ENCODE measurements at places on chromosomes 2 and 18.

- no peak for DNase-seq
Measured at GRCh38 chr2:15744820-15745219, 153.2 kb downstream of the DDX1 start.

DNA sequence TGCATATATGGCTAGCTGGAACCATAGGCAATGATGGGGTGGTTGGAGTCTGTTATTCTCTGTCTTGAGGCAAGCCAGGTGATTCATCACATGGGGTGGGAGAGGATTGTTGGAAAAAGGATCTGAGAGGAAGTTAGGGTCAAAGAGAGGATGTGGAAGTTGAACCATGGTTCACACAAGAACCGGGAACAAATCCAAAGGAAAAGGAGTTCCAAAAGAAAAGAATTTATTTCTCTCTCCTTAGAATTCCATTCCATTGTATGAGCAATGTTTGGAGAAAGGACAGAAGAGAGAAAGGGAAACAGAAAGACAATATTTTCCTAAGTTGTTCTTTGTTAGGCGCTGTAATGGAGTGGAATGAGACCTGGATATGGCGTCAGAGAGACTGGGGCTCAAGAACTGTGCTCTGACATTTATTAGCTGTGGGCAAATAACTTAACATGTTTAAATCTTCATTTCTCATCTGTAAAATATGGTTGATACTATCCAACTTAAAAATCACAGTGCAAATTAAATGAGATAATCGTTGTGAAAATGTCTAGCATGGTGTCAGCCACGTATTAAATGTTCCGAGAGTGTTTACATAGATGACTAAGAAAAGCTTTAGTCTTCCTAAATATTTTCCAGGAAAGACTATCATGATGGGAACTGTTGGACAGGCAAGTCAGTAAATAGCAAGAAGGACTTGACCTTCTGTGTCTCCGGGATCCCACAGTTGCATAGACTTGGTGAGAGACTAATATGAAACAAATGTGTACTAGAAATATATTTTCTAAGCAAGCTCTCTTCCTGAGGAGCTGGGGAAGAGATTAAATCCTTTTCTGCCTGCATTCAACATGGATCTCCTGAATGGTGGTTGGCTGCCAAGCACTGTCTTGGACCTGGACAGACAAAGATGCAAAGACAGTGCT, 71.4 kb downstream of the TRIB2 start:
- no peak for DNase-seq

DNA sequence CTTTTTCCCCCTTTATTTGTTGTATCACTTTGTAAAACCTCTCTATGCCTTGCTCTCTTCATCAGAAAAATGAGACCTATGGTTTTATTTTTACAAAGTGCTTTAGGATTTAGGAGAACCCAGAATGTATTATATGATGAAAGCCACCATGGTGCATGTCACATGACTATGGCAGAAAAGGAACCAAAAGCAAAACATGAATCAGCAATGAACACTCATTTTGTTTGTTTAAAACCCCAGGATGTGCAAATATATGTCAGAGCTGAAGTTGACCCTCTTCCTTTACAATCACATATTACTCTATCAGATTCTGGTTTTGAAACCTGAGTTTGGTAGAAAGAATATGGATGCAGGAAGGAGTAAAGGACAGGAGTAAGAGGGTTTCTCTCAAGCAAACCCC, 70.0 kb downstream of the FIGN start:
- no peak for DNase-seq

GRCh38 chr2:133486771-133487191, 81.5 kb downstream of the NCKAP5 start:
- DNase-seq, result no peak

- DNase-seq, result no peak
Measured at GRCh38 chr2:110167326-110168000, 37.4 kb downstream of the NPHP1 start.

DNA sequence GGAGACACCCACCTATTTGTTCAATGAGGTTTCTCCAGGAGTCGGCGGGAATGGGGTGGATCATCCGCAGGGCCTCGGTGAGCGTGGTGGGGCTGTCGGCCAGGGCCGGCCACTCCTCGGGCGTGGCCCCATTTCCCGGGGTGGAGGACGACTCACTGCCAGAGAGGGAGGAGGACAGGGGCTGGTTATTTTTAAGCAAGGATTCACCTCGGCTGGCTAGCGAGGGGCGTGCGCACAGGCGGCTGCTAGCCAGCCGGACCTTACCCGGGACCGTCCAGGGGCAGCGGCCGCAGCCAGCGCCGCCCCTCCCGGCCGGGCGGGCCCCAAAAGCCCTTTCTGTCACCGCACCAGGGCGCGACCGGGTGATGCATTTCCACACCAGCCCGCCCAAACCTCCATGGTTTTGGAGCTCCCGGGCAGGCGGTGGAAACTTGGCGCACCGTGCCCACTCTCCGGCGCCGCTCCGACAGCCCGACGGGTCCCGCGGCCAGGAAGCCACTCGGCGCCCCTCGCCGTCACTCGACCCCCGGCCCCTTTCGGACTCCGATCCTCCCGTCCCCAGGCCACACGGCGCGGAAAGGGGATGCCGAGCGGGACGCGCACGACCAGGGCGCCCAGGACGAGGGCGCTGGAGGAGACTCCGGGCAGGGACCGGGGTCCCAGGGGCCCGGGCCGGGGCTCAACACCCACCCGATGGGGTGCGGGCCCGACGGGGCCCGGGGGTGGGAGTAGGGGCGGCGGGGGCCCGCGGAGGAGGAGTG, 57.1 kb downstream of the SNORC start:
- DNase-seq, result no peak

GRCh38 chr2:96916156-96916630, 46.3 kb upstream of the SEMA4C start:
- no peak for DNase-seq

- DNase-seq, result no peak
Measured at GRCh38 chr2:181697126-181697525, 16.8 kb upstream of the NEUROD1 start.

DNA sequence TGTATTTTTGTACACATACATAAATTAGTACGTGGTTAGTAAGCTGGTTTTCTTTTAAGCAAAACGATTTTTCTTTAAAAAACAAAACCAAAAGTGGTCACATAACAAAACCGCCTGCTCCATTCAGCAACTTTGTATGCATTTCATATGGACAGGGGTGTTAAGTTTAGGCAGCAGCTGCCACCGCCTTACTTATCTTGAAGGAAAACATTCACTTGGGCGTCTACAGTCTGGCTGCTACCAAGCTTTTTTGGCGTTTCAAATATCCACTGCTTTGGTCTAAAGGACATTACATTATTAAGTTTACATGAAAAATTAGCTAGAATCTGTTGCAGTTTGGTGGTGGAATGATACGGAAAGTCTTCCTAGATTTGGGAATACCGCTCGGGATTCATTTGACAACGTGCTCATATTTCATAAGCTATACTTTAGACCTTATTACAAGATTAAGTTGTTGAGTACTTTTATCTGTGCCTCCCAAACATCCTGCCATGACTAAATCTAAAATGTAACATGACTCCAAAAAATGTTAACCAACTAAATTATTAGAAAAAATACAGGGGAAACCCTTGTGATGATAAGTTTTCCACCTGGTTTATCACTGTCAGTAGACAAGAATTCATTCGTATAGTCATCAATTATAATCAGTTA, 214.8 kb downstream of the NEDD4L start:
- DNase-seq, result no peak

- no peak for DNase-seq
Measured at GRCh38 chr18:26003356-26003755, 87.1 kb downstream of the SS18 start.

GRCh38 chr2:176212276-176212675, 23.8 kb downstream of the HOXD1 start:
- DNase-seq, result no peak

- peak; percentile 54 for DNase-seq
Measured at GRCh38 chr2:230798769-230799399, 65.9 kb upstream of the ITM2C start.

- DNase-seq, result no peak
Measured at GRCh38 chr2:240643811-240644150, 18.5 kb downstream of the GPR35 start.

DNA sequence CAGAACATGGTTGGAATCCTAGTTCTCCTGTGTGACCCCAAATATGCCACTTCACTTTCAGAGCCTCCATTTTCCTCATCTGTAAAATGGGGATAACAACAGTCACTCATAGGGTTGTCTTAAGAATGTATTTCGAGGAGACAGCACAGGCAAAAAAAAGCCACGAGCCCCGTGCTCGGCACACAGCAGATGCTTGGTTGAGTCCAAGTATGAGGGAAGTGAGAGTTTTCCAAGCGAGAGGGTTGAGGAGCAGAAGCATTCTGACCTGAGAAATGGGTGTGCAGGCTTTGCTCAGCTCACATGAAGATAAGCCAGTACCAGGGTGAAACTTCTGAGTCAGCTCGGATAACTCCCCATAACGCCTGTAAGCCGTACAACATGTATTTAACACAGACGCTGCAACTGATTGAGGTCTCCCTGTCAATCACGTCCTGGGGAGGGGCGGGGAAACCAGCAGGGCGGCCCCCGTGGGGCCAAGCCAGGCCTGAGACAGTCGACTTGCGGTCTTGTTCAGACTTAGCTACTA, 23.0 kb upstream of the ODC1 start:
- DNase-seq, result no peak

GRCh38 chr2:109415581-109416013, 198.2 kb downstream of the SEPTIN10 start:
- DNase-seq, result no peak

GRCh38 chr2:239264838-239265651, 135.8 kb downstream of the HDAC4 start:
- DNase-seq, result peak; percentile 66

DNA sequence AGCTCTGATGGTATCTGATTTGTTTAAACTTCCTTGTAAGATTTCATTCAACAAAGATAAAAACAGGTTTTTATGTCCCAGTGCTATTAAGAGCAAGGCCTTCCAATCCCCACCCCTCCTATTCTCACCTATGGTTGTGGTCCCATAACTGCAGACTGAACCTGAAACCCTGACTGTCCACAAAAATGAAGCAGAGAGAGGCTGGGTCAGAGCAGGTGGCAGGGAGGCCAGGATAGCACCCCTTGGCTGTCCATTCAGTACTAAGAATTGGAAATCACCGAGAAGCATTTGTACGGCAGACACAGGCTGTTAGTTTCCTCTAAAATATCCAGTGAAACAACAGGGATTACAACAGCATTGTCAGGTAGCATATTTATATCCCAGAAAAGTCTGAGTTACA, 37.3 kb upstream of the FMNL2 start:
- DNase-seq, result no peak
